ENCODE measurements at places on chromosomes 3 and 15.
A peak's percentile ranks its signal among the peaks of the same experiment; 100 is the strongest.

DNA sequence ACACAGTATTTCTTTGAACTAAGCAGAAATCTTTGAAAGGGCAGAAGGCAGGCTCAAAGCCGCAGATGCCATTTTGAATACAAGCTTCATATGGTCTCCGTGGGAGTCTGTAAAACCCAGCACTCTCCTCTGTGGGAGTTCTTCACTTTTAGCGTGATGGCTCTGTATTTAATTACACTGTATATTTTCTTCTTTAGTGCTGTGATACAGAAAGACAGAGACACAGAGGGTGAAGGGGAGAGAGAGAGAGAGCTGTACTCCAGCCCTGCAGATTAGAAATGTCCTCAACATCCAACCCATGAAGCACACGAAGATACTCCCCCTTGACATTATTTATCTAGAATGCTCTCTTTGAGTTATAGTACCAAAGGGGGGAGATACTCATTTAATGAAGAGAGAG lies 752.6 kb upstream of the NR2F2 start:
- no peak for DNase-seq

DNA sequence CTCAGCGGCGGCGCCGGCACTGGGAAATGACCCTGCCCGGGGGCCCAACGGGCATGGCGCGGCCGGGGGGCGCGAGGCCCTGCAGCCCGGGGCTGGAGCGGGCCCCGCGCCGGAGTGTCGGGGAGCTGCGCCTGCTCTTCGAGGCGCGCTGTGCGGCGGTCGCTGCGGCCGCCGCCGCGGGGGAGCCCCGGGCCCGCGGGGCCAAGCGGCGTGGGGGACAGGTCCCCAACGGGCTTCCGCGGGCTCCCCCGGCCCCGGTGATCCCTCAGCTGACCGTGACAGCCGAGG lies 172 bp downstream of the ITPKA start:
- DNase-seq = no peak

DNA sequence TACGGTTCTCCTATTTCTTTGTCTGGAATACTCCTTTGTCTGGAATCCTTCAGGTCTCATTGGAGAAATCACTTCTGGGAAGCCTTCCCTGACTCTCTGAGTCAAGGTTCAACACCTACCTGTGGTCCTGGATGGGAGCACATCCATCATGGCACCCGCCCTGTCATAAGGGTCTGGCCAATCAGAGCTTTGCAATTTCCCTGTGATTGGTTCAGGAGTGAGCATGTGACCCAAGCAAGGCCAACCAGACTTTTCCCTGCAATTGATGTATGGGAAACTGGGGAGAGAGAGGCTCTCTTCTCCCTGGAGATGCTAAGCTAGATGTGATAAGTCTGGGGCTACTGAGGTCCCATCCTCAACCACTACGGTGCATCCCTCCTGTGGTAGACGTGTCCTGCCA lies 8.1 kb downstream of the FAM3D start:
- DNase-seq = no peak

- peak; percentile 13 for DNase-seq
Observed at GRCh38 chr3:39147711-39148434, 5.5 kb downstream of the CSRNP1 start.

DNA sequence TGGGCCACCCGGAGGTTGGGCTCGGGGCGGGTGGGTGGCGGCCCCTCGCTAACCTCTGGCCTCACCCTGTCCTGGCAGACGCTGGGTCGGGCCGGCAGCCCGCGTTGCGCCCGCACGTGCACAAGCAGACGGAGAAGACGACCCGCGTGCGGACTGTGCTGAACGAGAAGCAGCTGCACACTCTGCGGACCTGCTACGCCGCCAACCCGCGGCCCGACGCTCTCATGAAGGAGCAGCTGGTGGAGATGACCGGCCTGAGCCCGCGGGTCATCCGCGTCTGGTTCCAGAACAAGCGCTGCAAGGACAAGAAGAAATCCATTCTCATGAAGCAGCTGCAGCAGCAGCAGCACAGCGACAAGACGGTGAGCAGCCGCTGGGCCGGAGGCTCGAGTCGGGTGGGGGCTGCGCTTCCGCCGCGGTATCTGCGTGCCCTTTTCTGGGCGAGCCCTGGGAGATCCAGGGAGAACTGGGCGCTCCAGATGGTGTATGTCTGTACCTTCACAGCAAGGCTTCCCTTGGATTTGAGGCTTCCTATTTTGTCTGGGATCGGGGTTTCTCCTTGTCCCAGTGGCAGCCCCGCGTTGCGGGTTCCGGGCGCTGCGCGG lies 3.7 kb downstream of the ISL2 start:
- no peak for DNase-seq

Data from stimulated activated naive CD4-positive, alpha-beta T cell treated with Interleukin-2 at 50 U/mL for 16 hours (primary cell).